ENCODE measurements at places on chromosomes 6 and 20. TPM values are rescaled to one million over a fixed set of nuclear protein-coding genes. Genes with fewer than 3 reads are reported as not detected.
A peak's percentile ranks its signal among the peaks of the same experiment; 100 is the strongest.

DNA sequence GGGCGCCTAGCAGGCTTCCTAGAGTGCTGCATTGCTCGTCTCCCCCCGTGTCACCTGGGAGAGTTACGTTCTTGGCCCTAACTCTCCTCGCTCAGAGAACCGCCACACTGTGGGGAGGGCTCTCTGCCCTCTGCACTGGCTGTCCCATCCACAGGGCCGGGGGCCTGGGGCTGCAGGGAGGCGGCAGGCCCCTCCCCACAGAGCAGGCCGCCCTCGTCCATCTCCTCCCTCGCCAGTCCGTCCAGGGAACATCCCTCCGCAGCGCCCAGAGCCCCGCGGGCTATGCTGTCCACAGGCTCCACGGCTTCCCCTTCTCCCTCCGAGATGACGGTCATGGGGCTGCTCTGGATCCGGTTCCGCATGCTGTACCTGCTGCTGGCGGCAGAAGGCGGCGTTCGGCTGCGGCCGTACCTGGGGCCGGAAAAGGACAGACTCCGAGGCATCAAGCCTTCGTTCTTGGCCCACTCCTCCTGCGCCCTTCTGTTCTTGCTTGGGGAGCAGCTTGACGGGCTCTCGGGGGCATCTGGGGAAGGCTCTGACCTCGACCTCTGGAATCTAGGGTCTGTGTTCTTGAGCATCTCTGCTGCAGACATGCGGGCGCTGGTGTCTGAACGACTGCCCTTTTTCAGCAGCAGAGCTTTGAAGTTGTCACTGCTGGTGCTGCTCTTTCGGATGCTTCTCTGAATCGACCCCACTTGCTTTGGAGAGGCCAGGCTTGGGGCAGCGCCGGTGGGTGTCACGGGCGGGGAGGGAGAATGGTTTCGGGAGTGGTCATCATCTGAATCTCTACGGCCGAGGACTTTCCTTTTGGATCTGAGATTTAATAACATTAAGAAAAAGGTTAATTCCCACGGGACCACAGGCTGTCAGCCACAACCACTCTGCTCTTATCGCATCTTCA lies 20.2 kb downstream of the HEBP2 start:
- no peaks in the 10 kb centered on the region for H3K27me3 ChIP-seq
- peaks cover 4% of the 10 kb centered on the region for H3K36me3 ChIP-seq
- H3K27ac ChIP-seq = no peak overlapping the region
- H3K4me1 ChIP-seq = peaks cover 5% of the 10 kb centered on the region
- no peak overlapping the region for H3K4me3 ChIP-seq

- peaks cover 11% of the 10 kb centered on the region for H3K4me1 ChIP-seq
- DNase-seq = no peak
- H3K36me3 ChIP-seq = peaks cover 4% of the 10 kb centered on the region
Observed at GRCh38 chr6:160141001-160141726, 19.5 kb downstream of the SLC22A1 start.

- H3K27me3 ChIP-seq = no peaks in the 10 kb centered on the region
- H3K4me1 ChIP-seq = peaks cover 27% of the 10 kb centered on the region
- peak overlapping the region; percentile 87 for H3K4me3 ChIP-seq
- H3K27ac ChIP-seq = peak overlapping the region; percentile 86
Observed at GRCh38 chr6:89146718-89147700, 1.2 kb downstream of the PM20D2 start.

DNA sequence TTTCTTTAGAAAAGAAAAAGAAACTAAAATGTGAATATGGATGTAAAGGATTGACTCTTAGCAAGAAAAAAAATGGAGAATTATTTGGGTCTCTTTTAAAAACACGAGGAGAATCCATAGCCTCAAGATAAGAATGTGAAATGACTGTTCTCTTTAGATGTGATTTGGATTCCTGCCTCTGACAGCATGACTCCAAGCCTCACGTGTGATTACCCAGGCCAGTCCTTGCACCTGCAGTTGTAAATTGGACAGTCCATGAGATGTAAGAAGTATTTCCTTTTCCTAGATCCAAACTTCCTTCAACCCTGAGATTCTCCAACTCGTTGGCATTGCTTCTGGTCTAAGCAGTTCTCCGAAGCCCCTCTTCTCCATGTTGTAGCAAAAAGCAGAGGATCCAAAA lies 31.9 kb downstream of the SLC2A12 start:
- no peak overlapping the region for H3K27ac ChIP-seq
- no peak for DNase-seq
- H3K36me3 ChIP-seq = no peaks in the 10 kb centered on the region
- no peaks in the 10 kb centered on the region for H3K4me1 ChIP-seq
- H3K4me3 ChIP-seq = no peak overlapping the region

GRCh38 chr6:147949981-147950622 lies 392.5 kb upstream of the SASH1 start:
- no peaks in the 10 kb centered on the region for H3K4me1 ChIP-seq
- H3K27ac ChIP-seq = no peak overlapping the region
- no peaks in the 10 kb centered on the region for H3K36me3 ChIP-seq
- H3K27me3 ChIP-seq = peaks cover 4% of the 10 kb centered on the region

GRCh38 chr20:56463428-56463827 lies 5.0 kb upstream of the RTF2 start:
- H3K27ac ChIP-seq = peak overlapping the region; percentile 8
- H3K4me1 ChIP-seq = peaks cover 26% of the 10 kb centered on the region
- no peak for DNase-seq

GRCh38 chr20:32447136-32448027 lies 89.3 kb downstream of the ASXL1 start:
- peaks cover 9% of the 10 kb centered on the region for H3K36me3 ChIP-seq
- H3K27ac ChIP-seq = no peak overlapping the region
- H3K27me3 ChIP-seq = no peaks in the 10 kb centered on the region
- no peak overlapping the region for H3K4me3 ChIP-seq

DNA sequence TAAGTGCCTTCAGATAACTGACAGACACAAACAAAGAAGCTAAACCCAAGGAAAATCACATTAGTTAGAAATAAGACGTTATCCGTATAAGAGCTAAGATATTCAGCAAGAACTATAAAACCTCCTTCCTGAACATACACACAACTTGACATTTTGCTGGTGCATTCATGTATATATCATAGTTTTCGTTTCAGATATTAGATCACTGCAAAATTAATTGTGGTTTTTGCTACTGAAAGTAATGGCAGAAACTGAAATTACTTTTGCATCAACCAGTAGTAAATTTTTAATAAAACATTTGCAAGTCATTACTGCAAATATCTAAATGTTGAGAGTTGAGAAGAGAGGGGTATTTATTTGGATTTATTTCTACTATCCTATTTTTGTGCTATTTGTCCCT lies 26.1 kb upstream of the KCNQ5 start:
- H3K27me3 ChIP-seq = peaks cover 4% of the 10 kb centered on the region
- no peak overlapping the region for H3K27ac ChIP-seq
- no peaks in the 10 kb centered on the region for H3K36me3 ChIP-seq

DNA sequence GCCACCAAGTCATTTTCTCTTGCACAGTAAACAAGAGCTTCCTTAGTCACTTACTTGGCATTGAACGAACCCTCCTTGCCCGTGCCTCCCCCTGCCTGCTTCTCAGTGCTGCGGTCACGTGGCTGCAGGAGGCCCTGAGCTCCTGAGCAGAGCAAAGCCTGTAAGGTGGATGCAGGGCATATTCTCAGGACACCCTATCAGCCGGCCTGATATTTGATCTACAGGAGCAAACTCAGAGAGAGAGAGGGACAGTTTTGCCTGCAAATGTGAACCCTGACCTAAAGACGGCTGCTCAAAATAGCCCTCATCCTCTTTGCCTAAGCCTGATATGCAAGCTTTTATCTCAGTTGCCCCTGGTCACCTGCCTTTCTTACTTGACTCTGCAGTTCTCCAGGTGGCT lies 93.0 kb upstream of the POPDC3 start:
- no peaks in the 10 kb centered on the region for H3K27me3 ChIP-seq
- no peak overlapping the region for H3K27ac ChIP-seq
- H3K36me3 ChIP-seq = peaks cover 21% of the 10 kb centered on the region
- no peak for DNase-seq
- H3K4me3 ChIP-seq = no peak overlapping the region

DNA sequence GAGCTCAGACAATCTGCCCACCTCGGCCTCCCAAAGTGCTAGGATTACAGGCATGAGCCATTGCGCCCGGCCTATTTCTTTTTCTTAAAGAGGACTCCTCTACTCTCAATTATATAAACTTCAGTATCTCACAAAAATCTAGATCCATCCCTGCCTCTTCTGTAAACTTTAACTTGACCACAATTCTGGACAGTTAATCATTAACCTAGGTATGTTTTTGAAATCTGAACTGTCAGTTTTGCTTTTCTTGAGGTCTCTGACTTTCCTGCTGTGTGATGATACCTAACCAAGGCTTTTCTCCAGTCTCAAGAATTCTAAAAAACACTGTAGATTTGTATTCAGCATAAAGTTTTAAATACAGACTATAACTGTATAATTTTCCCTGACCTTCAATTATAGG lies 388.2 kb upstream of the SYNCRIP start:
- H3K4me1 ChIP-seq = no peaks in the 10 kb centered on the region
- H3K4me3 ChIP-seq = no peak overlapping the region
- no peaks in the 10 kb centered on the region for H3K27me3 ChIP-seq
- DNase-seq = no peak
- no peaks in the 10 kb centered on the region for H3K36me3 ChIP-seq
- no peak overlapping the region for H3K27ac ChIP-seq

DNA sequence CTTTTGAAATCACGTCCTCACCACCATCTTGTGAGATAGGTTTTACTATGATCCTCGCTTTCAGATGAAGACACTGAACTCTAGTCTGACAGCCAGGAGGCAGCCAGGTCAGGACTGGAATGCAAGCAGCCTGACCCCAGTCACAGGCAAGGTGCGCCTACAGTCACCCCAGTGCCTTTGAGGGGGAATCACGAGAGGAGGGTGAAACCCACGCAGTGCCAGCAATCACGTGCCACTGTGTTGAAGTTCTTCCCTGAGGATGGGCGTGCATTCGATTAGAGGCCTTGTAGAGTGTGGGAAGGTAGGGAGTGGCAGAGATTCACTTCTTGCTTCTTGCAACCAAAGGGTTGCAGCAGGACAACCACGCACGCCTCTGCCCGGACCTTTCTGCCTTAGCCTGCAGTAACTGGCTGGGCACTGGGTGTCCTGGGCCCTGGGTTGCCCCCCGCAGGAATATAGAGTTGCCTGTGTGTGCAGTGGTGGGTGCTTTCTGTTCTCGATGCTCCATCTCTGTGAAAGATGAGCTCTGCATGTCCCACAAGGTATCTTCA lies 33.7 kb upstream of the IRF4 start:
- no peak for DNase-seq
- no peaks in the 10 kb centered on the region for H3K27me3 ChIP-seq
- H3K36me3 ChIP-seq = peaks cover 3% of the 10 kb centered on the region
- H3K4me3 ChIP-seq = no peak overlapping the region
- peaks cover 15% of the 10 kb centered on the region for H3K4me1 ChIP-seq
- no peak overlapping the region for H3K27ac ChIP-seq

- H3K27ac ChIP-seq = no peak overlapping the region
- no peak overlapping the region for H3K4me3 ChIP-seq
- H3K4me1 ChIP-seq = no peaks in the 10 kb centered on the region
- no peak for DNase-seq
- no peaks in the 10 kb centered on the region for H3K36me3 ChIP-seq
- H3K27me3 ChIP-seq = no peaks in the 10 kb centered on the region
Observed at GRCh38 chr20:25285091-25285647, 37.3 kb downstream of the PYGB start.

GRCh38 chr6:15218401-15218800 lies 27.5 kb upstream of the JARID2 start:
- DNase-seq = no peak
- H3K27me3 ChIP-seq = no peaks in the 10 kb centered on the region
- H3K27ac ChIP-seq = no peak overlapping the region
- H3K4me3 ChIP-seq = no peak overlapping the region

- peak overlapping the region; percentile 55 for H3K4me3 ChIP-seq
- H3K27me3 ChIP-seq = no peaks in the 10 kb centered on the region
- DNase-seq = peak; percentile 29
- H3K36me3 ChIP-seq = peaks cover 60% of the 10 kb centered on the region
- H3K27ac ChIP-seq = peak overlapping the region; percentile 79
Observed at GRCh38 chr20:25706793-25707192, 10.1 kb upstream of the ZNF337 start.

GRCh38 chr6:158068893-158069799 lies 87.5 kb downstream of the SYNJ2 start:
- H3K36me3 ChIP-seq = peaks cover 13% of the 10 kb centered on the region
- peaks cover 26% of the 10 kb centered on the region for H3K4me1 ChIP-seq
- H3K4me3 ChIP-seq = no peak overlapping the region

GRCh38 chr6:117303323-117303722 lies 38.0 kb downstream of the VGLL2 start:
- no peaks in the 10 kb centered on the region for H3K4me1 ChIP-seq

DNA sequence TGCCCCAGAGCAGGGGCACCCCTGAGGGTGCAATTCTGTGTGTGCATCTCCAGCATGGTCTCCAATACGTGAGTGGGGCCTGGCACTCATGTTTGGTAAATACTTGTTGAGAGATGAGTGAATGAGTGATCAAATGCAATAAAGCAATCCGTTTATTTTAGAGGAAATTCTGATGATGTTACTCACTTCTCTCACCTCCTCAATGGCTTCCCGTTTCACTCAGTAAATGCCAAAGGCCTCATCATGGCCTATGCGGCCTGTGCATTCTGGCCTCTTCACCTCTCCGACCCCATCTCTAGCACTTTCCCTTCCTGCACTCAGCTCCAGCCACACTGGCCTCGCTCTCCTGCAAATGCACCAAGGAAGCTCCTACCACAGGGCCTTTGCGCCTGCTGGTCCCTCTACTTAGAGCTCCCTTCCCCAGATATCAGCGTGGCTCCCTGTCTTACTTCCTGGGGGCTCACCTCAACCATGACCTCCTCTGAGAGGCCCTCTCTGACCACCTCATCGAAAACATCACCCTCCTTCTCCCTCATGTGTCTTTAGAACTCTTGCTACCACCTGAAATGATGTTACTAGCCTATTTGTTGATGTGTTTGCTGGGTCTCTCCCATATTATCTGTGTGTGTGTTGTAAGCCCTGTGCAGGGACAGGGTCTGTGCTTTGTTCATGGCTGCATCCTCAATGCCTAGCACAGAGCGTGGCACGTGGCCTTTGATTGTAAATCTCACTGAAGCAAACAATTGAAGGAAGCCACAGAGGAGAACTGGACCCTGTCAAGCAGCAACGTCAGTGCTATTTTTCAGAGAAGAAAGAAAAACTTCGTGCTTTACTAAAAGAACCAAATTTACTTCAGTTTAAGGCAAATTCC lies 42.6 kb downstream of the RAB44 start:
- H3K4me1 ChIP-seq = peaks cover under 1% of the 10 kb centered on the region
- no peaks in the 10 kb centered on the region for H3K27me3 ChIP-seq
- no peak for DNase-seq
- H3K27ac ChIP-seq = no peak overlapping the region
- H3K36me3 ChIP-seq = no peaks in the 10 kb centered on the region

Gene SLC4A11
- 1.8 TPM for total RNA-seq

Gene PRDM13
- total RNA-seq = 0.10 TPM

Gene KLC4
- total RNA-seq = 10.0 TPM

Gene WRNIP1
- total RNA-seq = 47.6 TPM

Gene KCNQ5
- total RNA-seq = 15.8 TPM

Gene CDC40
- total RNA-seq = 25.9 TPM

Gene AKAP12
- 1.8 TPM for total RNA-seq

Gene MOG
- total RNA-seq = not detected

Gene TINAG
- total RNA-seq = not detected

Gene GPR6
- total RNA-seq = not detected

Gene MUC21
- total RNA-seq = not detected

Gene MEP1A
- total RNA-seq = not detected

Gene MYLK4
- total RNA-seq = 0.10 TPM

Data from activated naive CD8-positive, alpha-beta T cell treated with anti-CD3 and anti-CD28 coated beads for 36 hours (primary cell).